Stimulated activated CD8-positive, alpha-beta memory T cell treated with anti-CD3 and anti-CD28 coated beads, Interleukin-4, amount 100 ng/mL, for 1 hour (primary cell): ENCODE measurements at places on chromosomes 3 and 15.

GRCh38 chr3:75180235-75180944, 483.7 kb upstream of the FRG2C start:
- DNase-seq, result no peak

DNA sequence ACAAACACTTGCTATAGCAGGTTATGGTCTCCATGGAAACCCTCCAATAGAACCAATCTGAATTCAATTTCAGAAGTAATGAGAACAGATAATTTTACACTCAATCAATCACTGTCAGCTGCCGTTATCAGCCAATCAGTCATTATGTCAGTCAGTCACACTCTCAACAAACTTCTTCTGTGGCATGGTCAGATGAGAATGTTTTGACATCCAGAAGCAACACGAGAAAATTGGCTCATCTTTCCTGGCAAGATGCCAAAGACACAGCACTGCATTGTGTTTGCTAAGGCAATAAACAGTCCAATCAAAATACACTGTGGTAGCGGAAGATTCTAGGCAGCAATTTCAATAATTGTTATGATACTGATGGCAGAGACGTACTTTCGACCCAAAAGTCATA, 190.7 kb downstream of the RORA start:
- no peak for DNase-seq

DNA sequence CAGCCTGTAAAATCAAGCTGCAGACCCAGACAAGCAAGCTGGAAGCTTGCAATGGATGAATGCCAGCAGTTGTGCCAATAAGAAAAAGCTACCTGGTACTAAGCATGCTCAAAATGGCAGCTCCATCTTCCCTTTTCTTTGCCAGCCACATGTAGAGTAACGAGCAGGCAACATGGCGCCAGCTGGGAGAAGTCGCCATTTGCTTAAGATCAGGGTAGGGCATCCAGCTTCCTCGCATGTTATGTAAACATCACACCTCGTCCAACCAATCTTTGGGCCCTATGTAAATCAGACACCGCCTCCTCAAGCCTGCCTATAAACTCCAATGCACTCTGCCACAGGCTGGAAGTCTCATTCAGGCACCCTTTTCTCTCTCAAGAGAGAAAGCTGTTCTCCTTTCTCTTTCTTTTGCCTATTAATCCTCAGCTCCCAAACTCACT, 973.9 kb downstream of the FHIT start:
- no peak for DNase-seq

- no peak for DNase-seq
These were observed 94.1 kb downstream of the PYDC2 start for GRCh38 chr3:191555037-191555436.

DNA sequence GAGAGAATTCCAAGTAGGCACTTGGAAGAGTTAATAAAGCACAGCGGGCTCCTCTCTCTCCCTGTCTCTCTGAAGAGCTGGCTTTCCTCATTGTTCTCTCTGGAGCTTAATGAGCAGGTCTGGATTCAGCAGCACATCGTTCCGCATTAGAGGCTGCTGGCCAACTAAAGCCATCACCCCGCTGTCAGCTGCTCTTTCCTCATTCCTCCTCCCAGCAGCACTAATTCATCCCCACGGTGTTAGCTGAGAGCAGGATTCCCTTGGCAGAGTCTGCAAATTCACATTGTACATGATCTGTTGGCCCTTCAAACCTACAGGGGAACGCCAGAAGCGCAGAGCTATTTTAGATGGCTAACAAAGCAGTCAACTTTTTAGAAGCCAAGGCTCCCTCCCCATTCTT, 44.2 kb downstream of the SGO1 start:
- no peak for DNase-seq

DNA sequence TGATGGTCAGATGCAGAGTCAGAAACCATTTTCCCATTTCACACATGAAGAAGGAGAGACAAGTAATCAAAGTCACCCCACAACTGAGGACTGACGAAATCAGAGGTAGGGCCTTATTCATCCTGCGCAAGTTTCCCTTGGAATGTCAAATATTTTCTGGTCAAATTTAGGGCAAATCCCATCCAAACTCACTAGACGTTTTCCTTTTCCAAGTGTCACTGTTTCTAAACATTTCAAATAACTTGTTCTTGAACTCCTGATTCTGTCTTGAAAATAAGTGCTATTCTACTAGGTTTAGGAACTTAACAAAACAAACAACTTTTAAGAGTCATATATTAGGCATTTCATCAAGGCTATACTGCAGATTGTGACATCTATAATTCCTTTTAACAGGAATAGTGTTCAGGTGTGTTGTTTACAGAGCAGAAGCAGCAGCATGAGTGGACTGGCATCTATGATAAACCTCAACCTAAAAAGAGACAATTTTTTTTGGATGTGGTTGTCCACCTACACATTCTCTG, 40.7 kb downstream of the SUMF1 start:
- no peak for DNase-seq

- DNase-seq, result no peak
These were observed 414.6 kb upstream of the PROK2 start for GRCh38 chr3:72199530-72199929.

DNA sequence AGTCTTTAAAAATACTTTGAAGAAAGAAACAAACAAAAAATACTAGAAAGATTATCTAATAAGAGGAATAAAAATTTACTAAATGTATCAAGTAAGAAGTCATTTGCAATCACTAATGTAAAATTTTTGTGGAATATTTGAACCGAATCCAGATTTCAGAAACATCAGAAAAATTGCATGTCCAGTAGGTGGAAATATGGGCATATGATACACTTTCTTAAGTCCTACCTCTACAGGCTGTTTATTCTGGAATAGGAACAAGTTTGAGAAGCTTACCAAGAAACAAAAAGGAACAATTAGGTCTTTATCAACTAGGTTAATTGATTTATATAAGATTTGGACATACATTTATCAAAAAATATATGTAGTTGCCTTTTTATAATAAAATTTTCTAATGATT, 292.9 kb upstream of the ROBO1 start:
- no peak for DNase-seq

DNA sequence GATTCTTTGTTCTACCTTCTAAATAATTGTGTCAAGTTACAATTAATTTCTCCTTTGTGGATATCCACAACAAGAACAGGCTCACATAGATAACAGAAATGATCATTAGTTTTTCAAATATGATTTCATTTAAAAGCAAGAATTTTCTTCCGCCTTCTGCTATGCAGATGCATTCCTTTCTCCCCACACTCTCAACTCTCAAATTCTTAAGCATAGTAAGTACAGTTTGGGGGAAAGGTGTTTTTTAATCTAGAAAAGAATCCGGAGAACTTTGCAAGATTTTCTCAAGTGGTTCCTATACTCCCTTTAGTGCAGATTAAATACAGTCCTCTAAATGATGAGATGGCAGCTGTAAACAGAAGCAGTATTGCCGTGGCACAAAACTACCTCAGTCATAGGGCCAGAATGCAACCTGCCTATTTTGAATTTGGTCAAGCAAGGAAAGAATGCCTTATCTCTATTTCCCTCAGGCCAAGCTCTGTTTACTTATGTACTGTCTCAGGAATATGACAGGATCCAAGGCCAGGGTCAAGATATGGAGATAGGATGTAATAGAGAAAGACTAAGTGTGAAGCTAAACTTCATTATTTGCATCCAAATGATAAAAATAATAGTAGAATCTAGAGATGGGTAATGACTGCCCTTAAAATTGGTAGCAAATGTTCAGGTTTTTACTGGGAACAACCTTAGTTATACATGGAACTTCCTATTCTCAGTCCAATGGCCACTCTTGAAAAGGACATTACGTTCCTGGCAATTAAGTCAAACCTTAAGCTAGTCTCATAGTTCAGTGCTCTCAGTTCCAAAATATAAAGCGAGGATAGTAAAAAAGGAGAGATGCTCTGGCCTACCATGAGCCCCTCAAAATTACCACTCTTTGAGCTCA, 77.3 kb upstream of the PHLDB2 start:
- DNase-seq, result no peak

- DNase-seq, result no peak
These were observed 39.7 kb downstream of the NBEAL2 start for GRCh38 chr3:47019201-47019600.

GRCh38 chr3:151845306-151845905, 28.0 kb upstream of the SUCNR1 start:
- DNase-seq, result no peak

DNA sequence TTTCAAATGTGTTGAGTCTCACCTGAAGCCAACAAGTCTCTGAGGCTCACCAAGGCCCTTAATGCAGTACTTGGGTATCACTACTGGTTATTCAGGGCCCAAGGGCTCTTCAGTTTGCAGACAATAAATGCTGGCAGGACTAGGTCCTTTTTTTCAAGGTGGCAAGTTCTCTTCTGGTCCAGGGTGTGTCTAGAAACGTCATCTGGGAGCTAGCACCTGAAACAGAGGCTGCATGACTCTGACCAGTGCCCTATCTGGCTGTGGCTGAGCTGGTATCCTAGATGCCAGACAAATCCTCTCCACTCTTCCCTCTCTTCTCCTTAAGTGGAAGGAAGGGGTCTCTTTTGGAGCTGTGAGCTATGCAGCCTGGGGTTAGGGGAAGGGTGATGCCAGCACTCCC, 276.8 kb downstream of the PYDC2 start:
- no peak for DNase-seq
